ENCODE measurements at places on chromosomes 16 and 17. TPM values are rescaled to one million over a fixed set of nuclear protein-coding genes. Genes with fewer than 3 reads are reported as not detected.
A peak's percentile ranks its signal among the peaks of the same experiment; 100 is the strongest.

DNA sequence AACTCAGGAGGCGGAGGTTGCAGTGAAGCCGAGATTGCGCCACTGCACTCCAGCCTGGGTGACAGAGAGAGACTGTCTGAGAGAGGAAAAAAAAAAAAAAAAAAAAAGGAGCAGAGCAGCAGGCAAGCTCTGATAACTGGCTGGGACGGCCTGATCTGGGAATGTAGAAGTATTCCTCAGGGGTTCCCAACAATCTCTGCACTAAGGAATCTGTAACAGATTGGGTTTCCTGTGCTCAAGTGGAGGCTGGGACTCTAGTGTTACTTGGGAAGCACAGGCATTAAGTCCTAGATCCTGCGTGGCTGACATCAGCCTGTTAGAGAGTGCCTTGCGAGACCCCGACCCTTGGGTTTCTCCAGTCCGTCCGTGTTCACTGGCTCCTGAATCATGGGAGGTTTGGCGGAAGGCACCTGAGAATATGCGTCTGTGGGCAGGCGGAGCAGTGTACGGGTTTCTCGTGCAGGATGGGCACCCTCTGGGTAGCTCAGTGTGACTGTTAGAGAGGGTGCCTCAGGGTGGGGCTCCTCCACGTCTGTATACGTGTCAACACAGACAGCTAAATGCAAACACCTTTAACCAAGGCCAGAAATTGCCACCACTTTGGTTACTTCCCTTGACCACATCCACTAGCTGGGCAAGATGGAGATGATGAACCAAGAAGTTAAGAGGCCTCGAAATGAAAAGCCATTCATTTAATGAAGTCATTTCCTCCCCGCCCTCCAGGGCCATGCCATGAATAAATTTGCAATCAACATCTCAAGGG, 174.9 kb upstream of the RPL38 start:
- no peak for DNase-seq
- no peaks in the 10 kb centered on the region for H3K4me1 ChIP-seq
- H3K27me3 ChIP-seq = peaks cover 45% of the 10 kb centered on the region
- H3K4me3 ChIP-seq = no peak overlapping the region
- no peaks in the 10 kb centered on the region for H3K36me3 ChIP-seq
- H3K27ac ChIP-seq = no peak overlapping the region

DNA sequence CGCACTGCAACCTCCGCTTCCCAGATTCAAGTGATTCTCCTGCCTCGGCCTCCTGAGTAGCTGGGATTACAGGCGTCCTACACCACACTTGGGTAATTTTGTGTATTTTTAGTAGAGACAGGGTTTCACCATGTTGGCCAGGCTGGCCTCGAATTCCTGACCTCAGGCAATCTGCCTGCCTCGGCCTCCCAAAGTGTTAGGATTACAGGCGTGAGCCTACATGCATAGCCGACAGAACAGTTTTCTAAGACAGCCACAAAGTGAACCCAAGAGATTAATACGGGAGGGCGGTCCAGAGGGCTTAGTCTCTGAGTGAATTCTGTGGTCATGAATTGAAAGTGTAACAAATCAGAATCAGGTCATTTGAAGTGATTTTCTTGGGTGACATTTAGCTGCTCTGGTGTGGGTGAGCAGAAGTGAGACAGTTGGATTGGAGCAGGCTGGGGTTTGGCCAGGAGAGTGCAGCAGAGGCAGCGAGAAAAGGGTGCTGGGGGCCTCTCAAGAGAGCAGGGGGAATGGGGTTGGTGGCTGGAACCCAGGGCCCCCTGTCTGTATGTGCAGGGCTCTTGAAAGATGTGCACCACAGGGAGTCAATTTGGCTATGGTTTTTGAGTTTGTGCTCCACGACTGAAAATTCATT, 231.4 kb upstream of the WSCD1 start:
- H3K4me1 ChIP-seq = no peaks in the 10 kb centered on the region
- H3K4me3 ChIP-seq = no peak overlapping the region
- no peak overlapping the region for H3K27ac ChIP-seq
- DNase-seq = no peak
- no peaks in the 10 kb centered on the region for H3K27me3 ChIP-seq
- H3K36me3 ChIP-seq = no peaks in the 10 kb centered on the region

- no peaks in the 10 kb centered on the region for H3K36me3 ChIP-seq
- no peak overlapping the region for H3K4me3 ChIP-seq
- no peaks in the 10 kb centered on the region for H3K27me3 ChIP-seq
Observed at GRCh38 chr17:40963838-40964237, 2.9 kb downstream of the KRT39 start.

- H3K36me3 ChIP-seq = no peaks in the 10 kb centered on the region
- H3K4me3 ChIP-seq = no peak overlapping the region
- no peak for DNase-seq
- no peak overlapping the region for H3K27ac ChIP-seq
- no peaks in the 10 kb centered on the region for H3K4me1 ChIP-seq
Observed at GRCh38 chr16:55082591-55082976, 151.9 kb downstream of the IRX5 start.

DNA sequence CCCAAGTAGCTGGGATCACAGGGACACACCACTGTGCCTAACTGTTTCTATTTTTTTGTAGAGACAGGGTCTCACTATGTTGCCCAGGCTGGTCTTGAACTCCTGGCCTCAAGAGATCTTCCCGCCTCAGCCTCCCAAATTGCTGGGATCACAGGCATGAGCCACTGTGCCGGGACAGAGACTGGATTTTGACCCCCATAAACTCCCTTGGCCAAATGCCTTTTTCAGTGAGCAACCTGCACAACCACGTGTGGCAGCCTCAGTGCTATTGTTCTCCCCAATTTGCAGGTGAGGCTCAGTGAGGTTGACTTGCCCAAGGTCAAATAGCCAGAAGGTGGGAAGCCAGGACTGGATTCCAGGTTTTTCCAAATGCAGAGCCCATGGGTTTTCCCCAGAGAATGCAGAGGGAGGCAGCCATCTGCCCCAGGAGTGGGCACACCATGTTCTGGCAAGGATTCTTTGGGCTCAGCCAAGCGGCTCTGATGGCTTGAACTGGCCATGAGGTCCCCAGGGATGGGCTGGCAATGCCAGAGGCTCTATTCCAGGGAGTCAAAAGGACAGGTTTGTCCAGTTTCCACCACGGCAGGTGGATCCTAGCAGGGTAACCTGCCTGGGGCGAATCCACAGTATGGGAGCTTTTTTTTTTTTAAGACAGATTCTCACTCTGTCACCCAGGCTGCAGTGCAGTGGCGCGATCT, 1.8 kb downstream of the IL27 start:
- H3K27me3 ChIP-seq = no peaks in the 10 kb centered on the region
- no peaks in the 10 kb centered on the region for H3K4me1 ChIP-seq
- no peak overlapping the region for H3K27ac ChIP-seq
- H3K36me3 ChIP-seq = no peaks in the 10 kb centered on the region
- H3K4me3 ChIP-seq = no peak overlapping the region

- peak within 1 kb of the TSS; percentile 83 for H3K4me3 ChIP-seq
- H3K27ac ChIP-seq = peak within 1 kb of the TSS; percentile 81
- peaks cover 25% of the 10 kb centered on the region for H3K36me3 ChIP-seq
- no peaks in the 10 kb centered on the region for H3K27me3 ChIP-seq
Observed at GRCh38 chr16:84647828-84648594, at the start of gene KLHL36. KLHL36 (plus strand) TSS chr16:84648511; CDS start chr16:84650868, 2,357 bp downstream.

GRCh38 chr16:77496934-77497333, 62.1 kb upstream of the ADAMTS18 start:
- DNase-seq = no peak
- H3K4me1 ChIP-seq = peaks cover 9% of the 10 kb centered on the region
- no peaks in the 10 kb centered on the region for H3K36me3 ChIP-seq

DNA sequence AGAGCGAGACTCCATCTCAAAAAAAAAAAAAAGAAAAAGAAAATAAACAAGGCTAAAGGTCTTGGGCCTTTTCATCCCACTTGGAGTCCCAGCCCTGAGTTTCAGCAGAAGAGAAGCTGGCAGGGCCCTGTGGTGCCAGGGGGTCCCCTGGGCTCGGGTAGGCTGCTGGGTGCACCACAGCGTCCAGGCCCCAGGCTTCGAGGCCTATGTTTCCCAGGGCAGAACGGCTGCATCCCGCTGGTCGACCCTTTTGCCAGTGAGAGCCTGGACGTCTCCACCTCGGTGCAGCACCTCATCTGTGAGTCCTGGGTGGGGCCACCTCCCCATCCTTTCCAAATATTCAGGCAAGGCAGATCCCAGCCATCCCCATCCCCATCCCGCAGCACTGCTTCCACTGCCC, 2.2 kb downstream of the TMEM235 start:
- H3K4me1 ChIP-seq = peaks cover 7% of the 10 kb centered on the region
- no peak for DNase-seq
- H3K36me3 ChIP-seq = no peaks in the 10 kb centered on the region
- H3K4me3 ChIP-seq = no peak overlapping the region

- DNase-seq = peak; percentile 58
- peak within 1 kb of the TSS; percentile 78 for H3K4me3 ChIP-seq
- peaks cover 11% of the 10 kb centered on the region for H3K36me3 ChIP-seq
- peaks cover 44% of the 10 kb centered on the region for H3K4me1 ChIP-seq
Observed at GRCh38 chr16:30526137-30526822, at the start of gene ZNF768. ZNF768 (minus strand) TSS chr16:30526566; CDS start chr16:30526413, 153 bp downstream.

The AIPL1 gene
- total RNA-seq = not detected

The MMD gene
- total RNA-seq = 11.2 TPM

The NACA2 gene
- not detected for total RNA-seq
